ENCODE measurements at places on chromosomes 1 and 21.

DNA sequence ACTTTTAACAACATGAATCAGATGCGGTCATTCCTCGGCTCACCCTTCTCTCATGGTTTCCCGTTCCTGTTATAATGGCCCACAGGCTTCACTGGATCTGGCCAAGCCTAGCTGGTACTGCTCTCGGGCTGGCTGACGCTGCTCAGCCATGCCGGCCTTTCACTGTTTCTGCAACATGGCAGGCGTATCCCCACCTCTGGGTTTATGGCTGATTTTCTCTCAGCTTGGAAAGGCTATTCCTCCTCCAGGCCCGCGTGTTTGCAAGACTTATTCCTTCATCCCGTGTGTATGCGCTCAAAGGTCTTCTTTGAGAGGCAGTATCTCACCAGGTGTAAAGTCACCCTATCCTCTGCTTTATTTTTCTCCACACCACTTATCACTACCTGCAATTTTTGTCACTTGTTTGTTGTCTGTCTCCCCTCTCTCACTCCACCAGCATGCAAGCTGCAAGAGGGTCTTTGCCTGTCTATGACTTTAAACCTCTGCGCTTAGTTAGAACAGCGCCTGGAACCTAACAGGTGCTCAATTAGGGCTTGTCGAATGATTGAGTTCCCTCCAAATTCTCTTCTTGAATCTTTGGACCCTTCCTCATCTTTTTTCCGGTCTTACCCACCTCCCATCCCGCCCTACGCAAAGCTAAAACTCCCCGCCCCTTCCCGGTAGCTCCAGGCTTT, 491 bp upstream of the RAP1A start:
- no peak for DNase-seq

DNA sequence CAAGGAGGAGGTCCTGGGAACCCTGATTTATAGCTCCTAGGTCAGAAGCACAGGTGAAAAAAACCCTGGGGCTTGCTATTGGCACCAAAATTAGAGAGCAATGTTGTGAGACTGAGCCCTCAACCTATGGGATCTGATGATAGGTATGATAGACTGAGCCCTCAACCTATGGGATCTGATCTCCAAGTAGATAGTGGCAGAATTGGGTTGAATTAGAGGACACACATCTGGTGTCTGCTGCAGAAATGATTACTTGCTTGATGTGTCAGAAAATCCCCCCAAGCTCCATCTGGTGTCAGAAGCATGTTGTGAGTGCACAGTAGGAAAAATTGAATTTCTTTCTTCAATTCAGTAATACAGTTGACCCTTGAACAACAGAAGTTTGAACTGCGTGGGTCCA, 62.4 kb downstream of the MAP3K21 start:
- no peak for DNase-seq

GRCh38 chr1:186304982-186305949, 69.8 kb downstream of the TPR start:
- no peak for DNase-seq

- peak; percentile 20 for DNase-seq
These were observed 169.5 kb upstream of the USP24 start for GRCh38 chr1:55384637-55385036.

- no peak for DNase-seq
These were observed 5.3 kb upstream of the C1orf174 start for GRCh38 chr1:3905266-3905952.

DNA sequence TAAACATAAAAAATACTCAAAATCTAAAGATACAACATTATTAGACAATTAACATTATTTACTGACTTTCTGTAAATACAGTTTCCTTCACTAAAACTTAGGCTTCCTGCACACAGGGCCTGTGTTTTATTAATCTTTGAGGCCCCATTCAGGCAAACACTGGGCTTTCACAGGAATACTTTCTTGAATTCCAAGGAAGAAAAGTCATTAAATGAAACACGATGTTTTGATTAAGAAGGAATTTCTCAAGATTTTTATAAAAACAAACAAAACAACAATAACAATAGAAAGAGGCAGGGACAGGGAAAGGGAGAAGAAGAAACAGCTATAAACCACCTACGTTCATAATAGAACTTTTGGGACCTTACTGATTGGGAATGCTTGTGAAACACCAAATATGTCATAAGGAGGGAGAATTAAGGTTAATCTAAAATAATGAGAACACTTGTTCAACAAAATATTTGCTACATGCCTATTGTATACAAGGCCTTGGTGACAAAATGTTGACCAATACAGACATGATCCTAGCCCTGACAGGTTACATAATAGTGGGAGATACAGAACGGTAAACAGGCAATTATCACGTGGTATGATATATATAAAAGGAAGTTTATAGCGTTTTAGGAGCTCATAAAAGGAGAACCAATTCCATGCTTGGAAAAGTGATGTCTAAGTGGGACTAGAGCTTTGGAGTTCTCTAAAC, 3.6 kb downstream of the DDAH1 start:
- no peak for DNase-seq

DNA sequence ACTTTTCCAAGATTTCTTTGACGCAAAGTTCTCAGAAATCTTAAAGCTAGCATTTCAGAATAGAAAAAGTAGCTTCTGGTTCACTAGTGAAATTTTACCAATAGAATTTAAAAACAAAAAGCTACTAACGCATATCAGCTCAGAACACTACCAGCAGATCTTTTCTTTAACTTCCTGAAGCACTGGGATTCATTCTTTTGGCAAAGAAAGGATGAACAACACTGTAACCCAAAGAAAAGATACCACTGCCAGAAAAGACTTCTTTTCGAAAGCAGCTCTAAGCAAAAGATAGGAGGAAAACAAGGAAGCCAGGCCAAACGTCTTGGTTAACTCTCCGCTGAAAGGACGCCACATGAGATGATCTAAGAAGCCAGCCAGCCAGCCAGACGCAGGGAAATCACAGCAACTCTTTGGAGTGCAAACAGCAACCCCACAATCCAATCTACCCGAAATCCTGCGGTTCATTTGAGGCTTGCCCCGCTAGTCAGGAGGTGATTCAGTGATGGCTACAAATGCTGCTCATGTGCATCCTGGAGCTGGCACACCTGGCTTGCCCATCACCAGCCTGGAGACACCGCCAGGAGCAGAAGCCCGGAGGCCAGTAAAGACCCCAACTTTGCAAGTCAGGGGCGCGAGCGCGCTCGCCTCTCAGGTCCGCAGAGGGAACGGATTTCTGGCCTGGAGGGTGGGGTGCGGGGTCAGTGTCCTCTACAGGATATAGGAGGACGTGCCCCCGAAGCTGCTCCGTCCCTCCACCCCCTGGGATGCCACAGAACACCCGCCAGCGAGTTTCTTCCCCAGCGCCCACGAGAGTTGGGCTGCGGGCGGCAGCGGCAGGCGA, 812 bp downstream of the NBPF1 start:
- peak; percentile 83 for DNase-seq

DNA sequence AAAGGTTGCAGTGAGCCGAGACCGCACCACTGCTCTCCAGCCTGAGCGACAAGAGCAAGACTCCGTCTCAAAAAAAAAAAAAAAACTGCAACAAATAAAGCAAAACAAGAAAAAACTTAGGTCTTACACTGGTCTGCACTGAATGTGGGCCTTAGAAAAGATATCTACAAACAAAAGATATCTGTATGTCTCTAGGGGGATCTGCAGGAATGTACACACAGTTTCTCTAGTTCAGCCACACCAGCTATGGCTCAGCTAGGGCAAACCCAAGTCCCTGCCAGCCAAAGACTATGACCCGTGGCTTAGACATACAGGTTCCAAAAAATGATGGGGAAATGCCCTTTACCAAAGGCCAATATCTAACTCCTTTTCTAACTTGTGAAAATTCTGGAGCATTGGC, 202.4 kb upstream of the KAZN start:
- DNase-seq = no peak

DNA sequence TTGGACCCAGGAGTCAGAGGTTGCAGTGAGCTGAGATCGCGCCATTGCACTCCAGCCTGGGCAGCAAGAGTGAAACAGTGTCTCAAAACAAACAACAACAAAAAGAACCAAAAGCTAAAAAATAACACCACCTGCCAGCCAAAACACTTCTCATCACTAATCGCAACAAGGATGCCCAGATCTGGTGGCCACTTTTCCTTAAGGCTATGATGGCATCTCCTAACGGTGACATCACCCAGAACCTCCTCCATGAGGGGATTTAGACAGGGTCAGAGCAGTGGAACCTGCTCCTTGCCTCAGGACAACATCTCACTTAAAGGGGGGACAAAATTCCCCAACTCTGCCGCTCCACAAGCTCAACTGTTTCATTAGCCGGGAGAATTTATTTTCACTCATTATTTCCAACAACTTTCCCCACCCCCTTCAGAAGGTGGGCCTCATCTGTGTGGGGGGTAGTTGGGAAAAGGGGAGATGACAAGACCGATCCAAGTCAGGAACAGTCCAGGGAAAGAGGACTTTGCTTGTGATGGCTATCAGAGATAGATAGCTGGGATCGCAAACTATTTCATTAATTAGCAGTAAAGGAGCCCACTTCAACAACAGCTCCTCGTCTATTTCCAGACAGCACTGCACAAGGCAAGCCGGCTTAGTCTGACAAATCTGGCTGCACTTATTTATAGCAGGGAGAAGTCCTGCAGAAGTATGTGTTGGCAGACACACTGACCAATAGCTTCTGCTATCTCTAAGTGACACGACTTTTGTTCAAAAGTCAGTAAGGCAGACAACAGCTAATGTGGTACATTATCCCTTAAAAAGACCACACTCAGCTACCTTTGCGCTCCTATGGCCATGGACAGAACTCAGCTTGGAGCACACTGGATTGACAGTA, 2.6 kb downstream of the PABPC4 start:
- no peak for DNase-seq

DNA sequence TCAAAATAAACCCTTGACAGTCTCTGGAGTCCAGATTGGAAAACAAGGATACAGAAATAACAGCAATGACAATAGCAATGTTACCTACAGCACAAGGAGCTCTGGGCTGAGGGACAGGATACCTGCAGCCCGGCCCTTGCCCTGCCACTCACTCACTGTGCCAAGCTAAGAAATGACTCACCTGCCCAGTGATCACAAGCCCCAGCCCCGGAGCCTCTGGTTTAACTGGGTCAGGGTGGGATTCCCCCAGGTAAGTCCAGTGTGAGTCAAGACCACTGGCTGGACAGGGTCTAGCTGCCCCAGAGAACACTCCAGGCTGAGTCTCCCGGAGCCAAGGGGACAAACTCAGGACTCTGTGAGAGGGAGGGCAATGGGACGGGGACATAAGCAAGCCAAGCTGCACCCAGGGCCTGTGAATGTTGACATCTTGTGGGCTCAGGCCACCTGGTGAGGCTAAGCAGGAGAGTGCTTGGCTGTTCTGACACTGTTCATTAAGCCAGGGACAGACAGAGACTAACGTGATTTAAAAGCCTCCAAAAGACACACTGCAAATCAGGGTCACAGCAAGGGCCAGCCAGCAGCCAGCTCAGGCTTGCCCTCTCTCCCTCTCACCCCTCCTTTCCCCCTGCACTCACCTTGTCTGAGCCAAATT, 64.1 kb downstream of the MIS18A start:
- DNase-seq = no peak

DNA sequence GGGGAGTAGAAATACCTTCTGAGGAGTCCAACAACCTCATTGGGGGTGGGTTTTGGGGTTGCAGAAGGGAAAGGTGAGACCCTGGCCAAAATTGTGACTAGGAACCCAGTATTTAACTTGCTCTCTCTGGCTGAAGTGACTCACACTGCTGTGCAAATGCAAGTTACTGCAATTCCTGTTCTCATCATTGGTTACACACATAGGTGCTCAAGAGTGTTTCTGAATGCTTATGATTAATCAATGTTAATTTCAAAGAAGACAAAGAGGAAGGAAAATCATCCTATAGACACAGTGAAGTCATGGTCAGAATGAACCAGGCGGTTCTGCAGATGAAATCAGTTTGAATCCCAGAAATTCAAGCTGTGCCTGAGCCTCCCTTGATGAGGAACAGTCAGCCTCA, 3.1 kb downstream of the ASCL5 start:
- no peak for DNase-seq

DNA sequence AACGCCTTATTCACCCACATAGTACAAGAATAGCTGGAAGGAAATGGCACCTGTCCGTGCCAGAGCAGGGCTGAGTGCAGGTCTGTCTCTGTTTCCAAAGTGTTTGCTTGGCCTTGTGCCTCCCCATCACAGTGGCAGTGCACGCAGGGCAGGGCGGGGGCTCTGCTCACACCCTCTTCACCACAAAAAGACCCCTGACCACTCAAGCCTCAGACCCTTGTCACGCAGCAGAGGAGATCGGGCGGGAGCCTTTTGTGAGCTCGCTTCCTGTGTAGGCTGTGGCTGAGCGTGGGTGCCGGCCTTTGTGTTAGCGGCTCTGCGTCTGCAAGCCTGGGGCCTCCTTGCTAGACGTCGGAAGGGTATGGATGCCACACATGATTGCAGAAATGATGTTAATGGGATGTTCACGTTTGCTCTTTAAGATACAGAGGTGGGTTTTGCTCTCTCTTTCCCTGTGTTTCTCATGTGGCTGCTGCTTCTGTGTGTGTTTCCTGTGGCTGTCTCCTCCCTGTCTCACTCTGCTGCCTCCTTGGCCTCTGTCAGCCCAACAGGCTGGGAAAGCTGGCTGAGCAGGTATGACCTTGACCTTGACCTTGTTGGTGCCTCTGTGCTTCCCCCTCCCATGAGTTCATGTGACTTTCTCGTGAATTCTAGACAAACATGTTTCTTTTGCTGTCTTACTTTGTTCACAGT, 45.4 kb downstream of the S100B start:
- DNase-seq = peak; percentile 14

GRCh38 chr1:23869051-23869450, 961 bp upstream of the FUCA1 start:
- DNase-seq = no peak
